ENCODE measurements at places on chromosomes 11 and 22.

DNA sequence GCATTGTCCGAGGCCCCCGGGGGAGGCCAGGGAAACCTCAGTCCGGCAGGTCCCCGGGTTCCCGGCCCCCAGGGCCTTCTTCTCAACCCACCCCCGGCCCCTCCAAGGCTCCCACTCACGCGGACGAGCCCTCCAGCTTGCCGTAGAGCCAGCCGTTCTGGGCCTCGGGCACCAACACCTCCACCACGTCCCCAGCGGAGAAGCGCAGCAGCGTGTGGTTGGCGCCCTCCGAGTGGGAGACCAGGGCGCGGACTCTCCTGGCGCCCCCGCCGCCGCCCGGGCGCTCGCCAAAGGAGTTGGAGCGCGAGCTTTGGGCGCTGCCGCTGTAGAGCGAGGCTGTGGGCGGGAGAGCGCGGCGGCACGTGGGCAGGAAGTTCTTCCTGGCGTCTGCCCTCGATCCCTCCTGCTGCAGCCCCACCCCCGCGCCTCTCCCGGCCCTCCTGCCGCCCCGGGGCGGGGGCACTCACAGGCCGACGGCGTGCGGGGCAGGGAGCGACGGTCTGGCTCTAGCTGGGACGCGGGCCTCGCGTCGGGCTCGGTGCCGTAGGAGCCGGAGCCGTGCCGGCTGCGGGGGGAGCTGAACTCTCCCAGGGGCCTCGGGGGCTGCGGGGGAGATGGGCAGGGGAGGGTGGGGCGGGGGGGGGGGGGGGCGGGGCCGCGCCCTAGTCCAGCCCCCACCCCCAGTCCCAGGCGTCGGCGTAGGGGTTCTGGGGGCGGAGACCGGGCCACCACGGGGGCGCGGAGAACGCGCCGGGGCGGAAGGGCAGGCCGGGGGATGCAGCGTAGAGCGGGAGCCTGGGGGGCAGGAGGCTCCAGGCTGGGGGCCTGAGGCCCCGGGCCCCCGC is 4.9 kb upstream of the SLC16A8 start:
- no peak for DNase-seq

DNA sequence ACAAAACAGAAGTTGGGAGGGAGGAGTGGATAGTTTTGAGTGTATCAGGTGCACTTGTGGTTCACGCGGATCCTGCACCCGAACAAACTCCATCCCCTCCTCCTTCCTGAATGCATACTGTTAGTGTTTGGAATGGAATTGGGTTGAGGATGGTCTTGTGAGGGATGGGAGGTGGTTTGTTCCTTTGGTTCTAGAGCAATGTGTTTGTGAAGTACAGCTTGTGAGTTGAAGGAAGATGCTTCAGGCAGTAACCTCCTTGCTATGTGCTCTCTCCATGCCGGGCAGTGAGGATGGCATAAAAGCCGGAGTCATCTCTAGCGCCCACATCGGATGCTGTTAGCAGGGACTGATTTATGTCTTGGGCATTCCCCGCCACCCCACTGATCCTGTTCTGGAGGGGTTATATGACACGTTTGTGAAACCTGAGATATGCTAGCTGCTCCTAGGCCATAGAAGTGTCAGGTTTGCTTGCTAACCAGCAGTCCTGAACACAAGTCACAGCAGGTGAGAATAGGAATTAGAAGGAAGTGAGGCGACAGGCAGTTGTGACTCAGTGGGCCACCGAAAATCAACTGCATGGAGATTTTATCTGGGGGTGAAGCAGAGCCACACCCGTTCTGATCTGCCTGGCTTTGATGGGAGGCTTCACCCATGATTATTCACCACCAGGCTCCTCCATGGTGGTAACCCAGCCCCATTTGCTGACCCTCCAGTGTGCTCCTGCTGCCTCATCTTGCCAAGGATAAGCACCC is 2.2 kb downstream of the BCR start:
- DNase-seq: no peak

- DNase-seq: no peak
These were observed 176.7 kb downstream of the SOX6 start for GRCh38 chr11:16179676-16180075.

GRCh38 chr11:2313051-2313951 is 11.5 kb downstream of the TSPAN32 start:
- no peak for DNase-seq

GRCh38 chr22:25753252-25753651 is 11.3 kb downstream of the MYO18B start:
- DNase-seq: no peak

DNA sequence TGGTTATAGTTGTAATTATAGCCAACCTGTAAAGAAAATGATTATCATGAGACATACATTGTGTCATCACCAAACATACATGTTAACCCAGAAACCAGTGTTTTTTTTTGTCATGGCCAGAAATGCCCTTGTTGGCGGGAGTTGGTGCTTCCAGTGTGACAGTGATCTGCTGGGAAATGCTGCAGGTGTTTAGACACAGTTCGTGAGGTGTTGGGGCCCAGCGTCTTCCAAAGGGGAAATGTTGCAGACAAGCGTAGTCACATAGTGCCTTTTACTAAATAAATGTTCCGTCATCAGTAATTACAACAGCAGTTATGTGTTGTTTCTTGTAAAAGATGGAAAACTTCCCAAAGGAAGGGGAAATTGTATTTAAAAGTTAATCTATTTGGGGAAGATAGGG is 92.6 kb upstream of the GAL start:
- no peak for DNase-seq

DNA sequence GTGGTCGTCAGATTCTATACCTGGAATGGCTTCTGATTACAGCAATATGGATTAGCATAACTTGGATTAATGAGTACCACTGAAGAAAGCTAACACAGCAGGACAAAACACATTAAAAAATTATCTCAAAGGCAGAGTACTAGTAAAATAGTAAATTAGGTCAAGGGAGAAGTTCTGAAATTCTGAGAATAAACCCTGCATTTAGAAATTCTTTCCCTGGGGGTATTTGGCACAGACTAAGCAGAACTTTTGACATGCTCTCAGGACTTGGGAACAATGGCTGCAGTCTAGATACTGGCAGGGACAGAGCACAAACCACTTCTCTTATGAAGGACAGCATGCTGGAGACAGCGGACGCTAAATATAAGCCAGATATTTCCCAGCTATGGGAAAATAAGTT is 85.6 kb upstream of the GRIA4 start:
- no peak for DNase-seq

DNA sequence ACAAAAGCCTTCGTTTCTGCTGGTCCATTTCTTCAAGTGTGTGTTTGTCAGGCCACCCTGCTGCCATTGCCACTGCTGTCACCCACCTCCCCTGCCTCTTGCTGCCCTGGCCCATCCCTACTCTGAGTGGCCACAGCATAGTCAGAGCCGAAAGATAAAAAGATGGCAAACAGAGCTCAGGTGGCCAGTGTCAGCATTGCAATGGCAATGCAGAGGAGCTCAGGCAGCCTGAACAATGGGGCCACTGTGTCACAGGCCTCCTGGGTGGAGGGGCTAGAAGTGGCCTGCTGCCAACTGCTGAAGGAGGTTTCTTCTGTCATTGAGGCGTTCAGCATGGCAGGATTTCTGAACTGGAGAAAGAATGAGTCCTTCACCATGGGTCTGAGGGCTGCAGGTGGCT is 137.1 kb downstream of the CSNK2A3 start:
- DNase-seq: no peak

GRCh38 chr22:43739851-43740379 is 72.2 kb downstream of the EFCAB6 start:
- no peak for DNase-seq

DNA sequence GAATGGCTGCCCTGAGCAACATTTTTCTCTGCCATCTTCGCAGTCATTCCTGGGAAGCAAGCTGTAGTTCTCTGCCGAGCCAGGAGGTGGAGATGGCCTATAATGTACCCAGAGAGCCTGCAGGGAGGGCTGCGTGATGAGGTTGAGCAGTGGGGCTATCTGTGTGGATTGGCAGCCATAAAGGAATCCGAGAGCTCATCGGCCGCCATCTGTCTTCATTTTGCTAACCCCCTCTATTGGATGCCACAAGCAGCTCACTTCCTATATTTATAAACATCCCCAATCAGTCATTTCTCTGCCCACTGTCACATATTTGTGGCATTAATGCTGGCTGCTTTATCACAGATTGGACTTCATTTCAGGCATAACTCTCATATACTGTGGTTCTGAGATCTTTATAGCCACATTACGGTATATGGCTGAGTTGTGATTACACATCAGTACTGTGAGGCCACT is 209.5 kb downstream of the NTM start:
- DNase-seq: no peak

- DNase-seq: peak; percentile 84
These were observed 37.6 kb downstream of the RAB30 start for GRCh38 chr11:83033972-83034672.

- no peak for DNase-seq
These were observed 208.4 kb upstream of the TBCEL start for GRCh38 chr11:120815319-120816100.

DNA sequence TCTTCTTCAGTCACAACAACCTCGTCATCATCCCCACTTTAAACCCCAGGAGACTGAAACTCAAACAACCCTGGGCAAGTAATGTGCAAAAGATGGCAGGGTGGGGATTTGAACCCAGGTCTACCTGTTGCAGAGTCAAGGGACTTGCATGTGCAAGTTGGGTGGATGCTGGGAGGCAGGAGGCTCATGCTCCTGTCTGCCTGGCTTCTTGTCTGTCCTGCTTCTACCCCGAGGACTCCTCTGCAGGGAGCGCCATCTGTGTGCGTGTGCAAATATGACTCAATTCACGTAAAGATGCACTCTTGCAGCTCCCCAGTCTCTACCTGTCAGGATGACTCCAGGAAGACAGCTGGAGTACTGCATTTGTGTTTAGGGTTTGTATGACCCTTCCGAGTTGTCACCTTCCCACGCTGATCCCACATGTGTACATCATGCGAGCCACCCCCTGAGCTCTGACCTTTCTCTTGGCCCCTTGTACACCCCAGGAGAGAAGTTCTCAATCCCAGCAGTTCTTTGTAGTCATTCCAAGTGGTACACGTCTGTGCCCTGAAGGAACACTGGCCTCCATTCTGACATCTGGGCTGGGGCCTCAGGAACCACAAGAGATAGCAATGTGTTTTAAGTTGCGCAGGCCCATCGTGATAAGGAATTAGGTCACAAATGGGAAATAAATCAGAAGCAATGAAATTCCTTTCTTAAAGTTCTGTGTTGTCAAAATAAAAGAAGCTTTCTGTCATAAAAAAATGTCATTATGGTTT is 95.7 kb downstream of the CWC15 start:
- DNase-seq: no peak
